ENCODE measurements at places on chromosomes 13 and 19.
A peak's percentile ranks its signal among the peaks of the same experiment; 100 is the strongest.

DNA sequence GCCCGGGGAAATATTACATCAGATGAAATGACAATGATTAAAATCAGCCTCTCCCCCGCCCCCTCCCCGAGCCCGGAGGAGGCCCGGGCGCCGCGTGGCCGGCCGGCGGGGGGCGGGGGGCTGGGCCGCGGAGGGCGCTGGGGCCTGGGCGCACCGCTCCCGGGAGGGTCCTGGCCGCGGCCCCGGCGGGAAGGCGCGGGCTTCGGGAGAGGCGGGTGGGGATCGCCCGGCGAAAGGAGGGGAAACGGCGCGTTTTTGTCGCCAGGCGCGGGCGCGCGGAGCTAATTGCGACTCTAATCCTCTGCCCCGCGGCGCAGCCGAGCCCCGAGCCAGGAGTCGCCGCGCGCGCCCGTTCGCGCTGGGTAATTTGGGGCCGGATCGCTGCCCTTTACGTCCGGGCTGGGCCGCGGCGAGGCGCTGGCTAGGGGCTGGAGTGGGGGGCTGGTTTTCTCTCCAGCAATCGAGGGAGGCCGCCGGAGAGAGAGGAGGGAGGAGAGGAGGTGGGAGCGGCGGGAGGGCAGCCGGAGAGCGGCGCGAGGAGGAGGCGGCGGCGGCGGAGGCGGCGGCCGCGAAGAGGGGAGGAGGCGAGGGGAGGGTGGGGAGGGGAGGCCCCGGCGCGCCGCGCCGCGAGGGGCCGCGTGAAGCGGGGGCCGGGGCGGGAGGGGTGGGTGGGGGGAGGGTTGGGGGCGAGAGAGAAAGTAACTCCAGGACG is at the start of gene KCTD15:
Gene KCTD15, plus strand, starts transcription at position 707 of the 712 bp plus-strand sequence. CDS start 3,585 bp downstream, outside the sequence.
- DNase-seq, result no peak

DNA sequence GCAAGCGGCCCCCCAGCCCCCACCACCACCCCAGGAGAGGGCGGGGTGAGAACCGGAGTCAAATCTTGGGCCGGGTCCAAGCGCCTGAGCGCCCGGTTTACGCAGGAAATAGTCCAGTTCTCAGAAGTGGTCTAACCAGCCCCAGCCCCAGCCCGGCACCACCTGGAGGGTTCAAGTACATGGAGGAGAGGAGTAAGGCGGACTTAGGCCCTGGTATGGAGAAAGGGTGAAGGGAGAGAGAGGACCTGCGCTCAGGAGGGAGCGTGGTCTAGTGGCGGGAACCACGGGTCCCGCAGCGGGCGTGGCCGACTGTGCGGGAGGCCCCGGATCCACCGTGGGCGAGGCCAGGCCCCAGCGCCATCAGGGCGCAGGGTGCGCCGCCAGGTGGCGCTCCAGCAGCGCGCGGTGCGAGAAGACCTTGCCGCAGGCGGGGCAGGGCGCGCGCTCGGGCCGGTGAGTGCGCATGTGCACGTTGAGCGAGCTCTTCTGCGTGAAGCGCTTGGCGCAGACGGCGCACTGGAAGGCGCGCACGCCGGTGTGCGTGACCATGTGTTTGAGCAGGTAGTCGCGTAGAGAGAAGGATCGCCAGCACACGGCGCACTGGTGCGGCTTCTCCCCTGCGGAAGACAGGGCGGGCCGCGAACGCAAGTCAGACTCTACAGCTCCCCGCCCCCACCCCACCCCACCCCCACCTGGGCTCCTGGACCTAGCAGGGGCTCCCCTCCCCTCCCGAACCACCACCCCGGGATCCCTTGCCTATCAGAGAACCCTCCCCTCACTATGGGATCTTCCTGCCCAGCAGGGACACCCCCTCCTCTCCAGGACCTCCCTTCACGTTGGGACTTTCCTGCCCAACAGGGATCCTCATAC is 2.1 kb upstream of the SLC27A5 start:
- peak; percentile 85 for DNase-seq

- no peak for DNase-seq
These were observed 44.3 kb upstream of the N4BP2L1 start for GRCh38 chr13:32472194-32472621.

DNA sequence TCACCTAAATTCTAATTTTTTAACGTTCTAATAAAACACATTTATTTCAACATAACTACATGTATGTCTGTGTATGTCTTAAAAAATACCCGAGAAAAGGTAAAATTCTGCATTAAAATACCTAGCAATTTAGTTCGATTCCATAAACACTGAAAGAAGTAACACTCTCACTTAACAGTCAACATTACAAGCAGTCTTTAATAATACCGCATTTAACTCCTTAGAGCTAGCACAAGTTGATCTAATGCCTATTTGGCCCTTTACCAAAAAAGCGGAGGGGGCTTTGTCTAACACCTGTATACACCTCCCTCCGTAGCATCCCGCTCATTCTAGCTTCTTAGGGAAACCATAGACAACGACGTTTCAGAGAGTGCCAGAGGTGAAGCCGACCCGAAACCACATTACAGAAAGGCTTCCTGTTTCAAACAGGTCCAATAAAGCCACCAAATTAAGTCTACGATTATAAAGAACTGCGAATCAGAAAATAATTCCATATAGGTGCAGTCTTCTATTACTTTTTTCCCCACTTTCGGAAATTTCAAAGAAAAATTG is 1.2 kb downstream of the SPART start:
- no peak for DNase-seq

GRCh38 chr13:25585000-25585399 is 213.2 kb downstream of the ATP8A2 start:
- DNase-seq, result no peak

DNA sequence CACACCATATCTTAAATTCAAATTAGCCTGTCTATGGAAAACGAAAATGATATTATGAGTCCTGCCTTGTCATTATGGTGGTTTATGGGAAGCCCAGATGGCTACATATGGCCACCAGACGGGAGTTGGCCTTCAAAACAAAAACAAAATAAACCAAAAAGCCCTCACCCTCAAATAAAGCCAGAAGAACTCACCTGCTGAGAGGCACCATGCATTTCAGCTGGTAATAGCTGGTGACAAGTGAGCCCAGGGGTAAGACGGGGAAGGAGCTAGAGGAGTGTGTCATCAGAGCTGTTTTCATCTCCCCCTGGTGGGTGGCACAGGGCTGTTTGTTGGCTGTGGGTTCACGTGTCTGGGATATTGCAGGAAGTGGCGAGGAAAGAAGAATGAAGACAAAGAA is 152.9 kb downstream of the EFNB2 start:
- no peak for DNase-seq

DNA sequence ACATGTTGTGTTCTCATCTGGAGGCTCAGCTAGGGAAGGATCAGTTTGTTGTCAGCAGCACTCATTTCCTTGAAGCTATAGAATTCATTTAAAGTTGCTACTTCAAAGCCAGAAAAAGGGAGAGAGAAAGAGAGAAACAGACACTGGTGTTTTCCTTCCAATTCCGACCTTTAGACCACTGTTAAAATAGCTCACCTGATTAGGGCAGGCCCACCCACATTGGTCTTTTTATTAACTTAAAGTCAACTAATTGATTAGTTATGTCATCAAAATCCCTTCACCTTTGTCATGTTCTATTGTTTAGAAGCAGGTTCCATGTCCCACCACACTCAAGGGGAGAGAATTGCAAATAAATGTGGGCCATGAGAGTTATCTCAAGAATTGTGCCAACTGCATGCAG is 560.2 kb downstream of the PCDH17 start:
- no peak for DNase-seq

GRCh38 chr13:106246242-106246641 is 289.2 kb downstream of the EFNB2 start:
- DNase-seq, result no peak

DNA sequence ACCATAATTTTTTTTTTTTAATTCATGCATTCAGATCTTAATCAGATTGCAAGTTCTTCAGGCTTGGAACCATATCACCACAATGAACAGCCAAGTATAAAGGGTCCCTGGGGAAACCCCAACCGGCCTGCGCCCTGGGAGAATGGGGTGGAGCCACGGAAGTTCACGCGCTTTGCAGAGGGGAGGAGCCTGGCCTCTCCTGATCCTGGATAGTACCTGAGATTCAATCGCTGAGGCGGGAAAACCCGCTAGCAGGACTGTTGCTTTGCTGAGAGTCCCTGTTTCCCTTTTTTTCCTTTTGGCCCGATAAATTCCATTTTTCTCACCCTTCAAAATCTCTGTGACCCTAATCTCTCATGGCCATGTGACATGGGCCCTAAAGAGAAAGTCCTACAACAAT is 385.1 kb downstream of the IRS2 start:
- DNase-seq, result no peak

DNA sequence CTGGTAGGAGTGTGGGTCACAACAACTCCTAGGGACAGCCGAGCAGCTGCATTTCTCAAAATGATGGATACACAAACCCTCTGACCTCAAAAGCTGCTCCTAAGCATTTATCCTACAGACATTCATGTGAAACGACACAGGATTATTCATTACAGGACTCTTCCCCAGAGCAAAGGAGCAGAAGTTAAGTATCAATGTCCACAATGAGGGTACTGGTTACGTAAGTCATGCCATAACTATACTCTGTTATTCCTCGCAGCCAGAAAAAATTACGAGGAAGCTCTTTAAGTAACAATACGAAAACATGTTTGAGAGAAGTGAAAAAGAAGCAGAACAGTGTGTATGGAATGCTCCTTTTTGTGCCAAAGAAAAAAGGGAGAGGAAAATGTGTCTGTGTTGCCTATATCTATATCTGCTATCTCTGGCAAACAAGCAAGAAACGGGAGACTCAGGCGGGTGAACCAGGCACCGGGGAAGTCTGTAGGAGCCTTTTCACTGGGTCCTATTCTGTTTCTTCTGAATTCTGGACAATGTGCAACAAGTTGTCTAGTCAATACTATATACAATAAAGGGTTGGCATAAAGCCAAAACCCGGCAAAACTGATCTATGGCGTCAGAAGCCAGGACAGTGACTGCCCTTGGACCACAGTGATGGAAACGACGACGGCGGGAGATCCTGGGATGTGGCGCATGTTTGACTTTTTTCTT is 1.3 kb downstream of the ISOC2 start:
- no peak for DNase-seq

DNA sequence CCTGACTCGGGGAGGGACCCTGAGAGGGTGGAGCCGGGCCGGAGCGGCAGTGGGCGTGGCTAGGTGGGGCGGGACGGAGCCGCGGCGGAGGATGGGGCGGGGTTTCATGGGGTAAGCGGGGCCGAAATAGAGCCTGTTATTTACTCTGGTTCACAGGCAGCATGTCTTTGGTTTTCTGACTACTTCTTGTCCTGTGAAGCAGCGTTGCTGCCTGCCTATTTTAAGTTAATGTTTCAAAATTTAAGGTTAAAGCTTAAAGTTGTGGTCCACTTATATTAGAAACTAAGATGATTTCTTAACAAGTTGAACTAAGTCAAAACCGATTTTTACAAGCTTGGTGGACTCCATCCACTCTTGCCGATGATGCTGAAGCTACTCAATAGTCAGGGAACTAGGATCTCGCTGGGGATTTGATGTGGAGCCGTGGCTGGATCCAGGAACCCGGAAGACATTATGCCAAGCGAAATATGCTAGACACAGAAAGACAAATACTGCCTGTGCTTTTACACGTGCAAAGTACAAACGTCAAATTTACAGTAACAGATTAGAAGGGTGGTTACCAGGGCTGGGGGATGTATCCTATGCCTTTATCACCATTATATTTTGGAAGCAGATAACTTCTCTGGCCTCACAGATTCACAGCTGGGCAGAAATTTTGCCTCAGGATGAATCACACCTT is 433 bp upstream of the ZNF616 start:
- DNase-seq, result peak; percentile 93

DNA sequence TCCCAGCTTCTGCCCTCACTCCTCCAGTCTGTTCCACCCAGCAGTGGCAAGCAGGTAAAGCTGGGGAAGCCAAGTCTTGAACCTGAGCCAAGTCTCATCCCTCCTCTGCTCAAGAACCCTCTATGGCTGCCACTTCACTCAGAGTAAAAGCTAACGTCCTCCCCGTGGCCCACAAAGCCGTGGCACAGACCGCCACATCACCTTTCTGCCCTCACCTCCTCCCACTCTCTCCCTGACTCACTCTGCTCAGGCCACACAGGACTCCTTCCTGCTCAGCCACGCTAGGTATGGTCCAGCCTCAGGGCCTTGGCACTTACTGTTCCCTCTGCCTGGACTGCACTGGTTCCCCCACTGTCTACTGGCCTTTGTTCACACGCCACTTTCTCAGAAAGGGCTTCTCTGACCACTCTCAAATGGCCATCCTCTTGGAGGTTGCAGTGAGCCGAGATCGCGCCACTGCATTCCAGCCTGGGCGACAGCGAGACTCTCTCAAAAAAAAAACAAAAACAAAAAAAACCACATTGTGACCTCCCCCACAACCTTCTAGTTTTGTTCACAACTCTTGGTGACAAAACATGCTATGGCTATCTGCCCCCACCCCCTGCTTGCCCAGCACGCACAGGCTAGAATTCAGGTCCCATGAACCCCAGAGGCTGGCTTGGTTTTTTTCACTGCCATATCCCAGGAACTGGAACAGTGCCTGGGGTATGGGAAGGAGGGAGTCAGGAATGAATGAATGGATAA is 15.8 kb downstream of the NDUFB7 start:
- DNase-seq, result no peak

- DNase-seq, result no peak
These were observed 624.6 kb downstream of the GPC6 start for GRCh38 chr13:93851236-93851635.

DNA sequence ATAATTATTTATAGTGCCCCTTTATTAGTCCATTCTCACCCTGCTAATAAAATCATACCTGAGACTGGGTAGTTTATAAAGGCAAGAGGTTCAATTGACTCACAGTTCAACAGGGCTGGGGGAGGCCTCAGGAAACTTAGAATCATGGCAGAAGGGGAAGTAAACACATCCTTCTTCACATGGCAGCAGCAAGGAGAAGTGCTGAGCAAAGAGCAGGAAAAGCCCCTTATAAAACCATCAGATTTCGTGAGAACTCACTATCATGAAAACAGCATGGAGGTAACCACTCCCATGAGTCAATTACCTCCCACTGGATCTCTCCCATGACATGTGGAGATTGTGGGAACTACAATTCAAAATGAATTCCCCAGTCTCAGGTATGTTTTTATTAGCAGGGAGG is 89.9 kb upstream of the STARD13 start:
- DNase-seq, result no peak

DNA sequence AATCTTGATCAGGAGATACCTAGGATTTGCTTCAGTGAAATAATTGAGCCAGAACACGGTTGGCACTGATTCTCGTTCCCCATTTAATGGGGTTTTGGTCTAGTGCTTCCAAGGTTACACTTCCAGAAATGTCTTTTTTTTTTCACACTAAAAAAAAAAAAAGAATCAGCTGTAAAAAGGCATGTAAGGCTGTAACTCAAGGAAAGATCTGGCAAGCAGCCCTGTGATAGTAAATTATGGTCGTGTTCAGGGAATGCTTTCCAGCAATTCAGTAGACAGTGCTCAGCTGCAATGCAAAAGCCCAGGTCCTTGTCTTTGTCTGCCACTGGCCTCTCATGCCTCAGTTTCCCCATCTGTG is 27.2 kb upstream of the NDUFS7 start:
- no peak for DNase-seq

- no peak for DNase-seq
These were observed 409 bp downstream of the FOSB start for GRCh38 chr19:45468159-45468651.

- no peak for DNase-seq
These were observed 451.8 kb downstream of the SUCLA2 start for GRCh38 chr13:47549219-47549752.
